Renal pelvis (tissue), 12 donors: ENCODE measurements at places on chromosomes 7 and 10.
A peak's percentile ranks its signal among the peaks of the same experiment; 100 is the strongest.

DNA sequence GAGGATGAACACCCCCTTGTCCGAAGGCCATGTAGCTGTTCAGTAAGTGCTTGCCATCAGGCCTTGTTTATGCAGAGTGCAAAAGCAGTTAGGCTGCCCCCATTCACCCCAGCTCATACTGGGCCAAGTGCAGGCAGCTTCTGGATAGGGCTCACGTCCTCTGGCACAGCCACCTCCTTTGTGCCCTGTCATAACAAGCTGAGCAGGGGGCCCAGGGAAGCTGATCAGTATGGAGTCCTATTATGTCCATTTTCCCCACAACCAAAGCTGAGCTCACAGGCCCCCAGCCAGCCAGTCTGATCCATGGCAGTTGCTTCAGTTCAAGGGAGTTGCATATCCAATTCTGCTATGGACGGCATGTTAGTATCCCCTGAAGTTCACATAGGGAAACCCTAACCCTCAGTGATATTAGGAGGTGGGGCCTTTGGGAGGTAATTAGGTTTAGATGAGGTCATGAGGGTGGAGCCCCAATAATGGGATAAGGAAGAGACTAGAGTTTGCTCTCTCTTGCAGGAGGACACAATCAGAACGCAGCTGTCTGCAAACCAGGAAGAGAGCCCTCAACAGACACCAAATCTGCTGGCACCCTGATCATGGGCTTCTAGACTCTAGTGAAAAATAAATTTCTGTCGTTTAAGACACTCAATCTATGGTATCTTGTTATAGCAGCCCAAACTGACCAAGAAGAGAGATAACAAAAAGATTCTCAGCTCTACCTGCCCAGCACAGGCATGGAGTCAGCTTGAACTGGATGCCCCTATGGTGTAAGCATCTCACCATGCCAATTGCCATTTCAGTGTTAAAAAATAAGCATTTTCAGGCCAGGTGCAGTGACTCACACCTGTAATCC lies 155.9 kb downstream of the FGFR2 start:
- DNase-seq: no peak

DNA sequence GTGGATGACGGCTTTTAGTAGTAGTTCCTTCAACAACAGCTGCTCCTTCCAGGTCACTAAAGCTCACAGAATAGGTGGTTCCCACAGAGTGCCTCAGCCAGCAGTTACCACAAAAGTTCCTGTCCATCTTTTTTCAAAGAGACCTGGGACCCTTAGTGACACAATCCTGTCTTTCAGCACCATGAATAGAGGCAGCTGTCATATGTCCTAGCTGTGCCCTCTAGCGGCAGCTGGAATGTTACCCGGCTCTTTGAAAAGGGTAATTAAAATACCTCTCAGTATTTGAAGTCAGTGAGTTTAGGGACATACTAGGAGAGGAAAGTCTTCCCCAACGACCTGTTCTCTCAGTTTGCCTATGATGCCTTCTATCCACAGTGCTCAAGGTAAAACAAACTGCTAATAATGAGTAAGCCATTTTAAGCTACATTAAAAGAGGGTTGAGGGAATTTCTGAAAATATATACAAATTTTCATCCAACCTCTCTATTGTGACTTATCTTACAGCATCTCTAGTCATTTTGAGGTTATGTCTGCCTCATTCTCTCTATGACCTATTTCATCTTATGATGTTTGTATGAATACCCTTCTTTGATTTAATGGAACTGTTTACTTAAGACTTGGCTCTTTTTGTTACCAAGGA lies 290.8 kb downstream of the NXPH1 start:
- DNase-seq: peak; percentile 29

DNA sequence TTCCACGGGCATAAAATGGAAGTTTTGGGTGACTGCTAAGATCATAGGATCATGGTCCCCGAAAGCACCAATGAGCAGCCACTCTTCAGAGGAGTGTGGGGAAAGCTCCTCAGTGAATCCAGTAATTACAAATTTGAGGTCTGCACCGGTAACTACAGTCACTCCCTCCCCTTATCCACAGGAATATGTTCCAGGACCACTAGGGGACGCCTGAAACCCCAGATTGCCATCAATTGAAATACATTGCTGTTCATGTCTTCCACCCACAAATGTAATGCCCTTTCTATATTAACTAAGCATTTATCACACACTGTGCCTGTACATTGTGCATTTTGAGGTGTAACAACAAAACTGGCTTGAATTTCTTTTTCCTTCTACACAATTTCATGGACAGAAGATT lies 447.9 kb upstream of the PFKP start:
- peak; percentile 22 for DNase-seq

DNA sequence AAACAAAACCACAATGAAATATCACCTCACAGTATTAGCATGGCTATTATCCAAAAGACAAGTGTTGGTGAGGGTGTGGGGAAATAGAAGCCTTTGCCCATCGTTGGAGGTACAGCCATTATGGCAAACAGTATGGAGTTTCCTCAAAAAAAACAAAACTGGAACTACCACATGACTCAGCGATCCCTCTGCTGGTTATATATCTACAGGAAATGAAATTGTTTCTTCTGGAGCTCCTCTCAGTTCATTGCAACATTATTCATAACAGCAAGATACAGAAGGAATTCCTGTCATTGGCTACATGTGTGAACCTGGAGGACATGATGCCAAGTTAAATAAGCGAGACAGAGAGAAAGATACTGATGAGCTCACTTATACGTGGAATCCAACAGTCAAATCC lies 2.4 kb upstream of the UBE3C start:
- DNase-seq: no peak

DNA sequence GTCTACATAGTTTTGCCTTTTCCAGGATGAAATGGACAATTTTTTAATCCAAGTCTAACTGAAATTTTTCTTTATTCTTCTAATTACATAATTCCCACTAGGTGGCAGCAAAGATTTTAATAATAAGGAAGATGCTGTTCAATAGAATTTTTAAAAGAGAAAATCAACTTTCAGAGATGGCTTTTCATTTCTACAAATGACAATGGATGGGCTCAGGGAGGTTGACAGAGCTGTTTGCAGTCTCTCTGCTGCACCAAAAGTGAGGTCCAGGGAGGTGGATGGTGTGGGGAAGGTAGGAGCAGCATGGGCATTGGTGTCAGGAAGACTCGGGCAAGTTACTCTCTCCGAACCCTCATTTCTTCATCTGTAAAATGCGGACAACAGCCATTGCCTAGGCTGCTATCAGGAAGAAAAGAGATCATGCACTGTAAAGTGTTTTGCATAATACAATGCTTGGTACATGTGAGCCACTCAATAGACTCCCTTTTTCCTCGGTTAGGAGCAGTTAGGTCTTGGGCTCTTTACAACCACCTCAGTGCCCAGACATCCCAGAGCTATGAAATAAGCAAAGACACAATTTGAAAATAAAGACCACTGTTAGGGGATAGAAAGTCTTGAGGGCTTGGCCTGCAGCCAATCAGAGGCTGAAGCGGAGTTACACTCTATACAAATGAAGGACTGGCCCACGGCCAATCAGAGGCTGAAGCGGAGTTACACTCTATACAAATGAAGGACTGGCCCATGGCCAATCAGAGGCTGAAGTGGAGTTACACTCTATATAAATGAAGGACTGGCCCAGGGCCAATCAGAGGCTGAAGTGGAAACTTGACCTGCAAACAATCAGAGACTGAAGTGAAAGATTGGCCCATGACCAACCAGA lies 107.1 kb downstream of the ABLIM1 start:
- DNase-seq: peak; percentile 48

GRCh38 chr7:105457619-105458225 lies 64.3 kb downstream of the PUS7 start:
- no peak for DNase-seq

- DNase-seq: no peak
Measured at GRCh38 chr10:99709480-99710229, 22.3 kb downstream of the COX15 start.

- no peak for DNase-seq
Measured at GRCh38 chr7:3951316-3952055, 650.4 kb downstream of the SDK1 start.
